Mesenteric fat pad (tissue), 1 donor: ENCODE measurements at places on chromosomes 3 and 15. TPM values are rescaled to one million over a fixed set of nuclear protein-coding genes. Genes with fewer than 3 reads are reported as not detected.

GRCh38 chr3:149026718-149027117, 35.4 kb downstream of the GYG1 start:
- DNase-seq: no peak

ZPLD1 gene
- not detected for total RNA-seq

FOXB1 gene
- not detected for total RNA-seq

DNA sequence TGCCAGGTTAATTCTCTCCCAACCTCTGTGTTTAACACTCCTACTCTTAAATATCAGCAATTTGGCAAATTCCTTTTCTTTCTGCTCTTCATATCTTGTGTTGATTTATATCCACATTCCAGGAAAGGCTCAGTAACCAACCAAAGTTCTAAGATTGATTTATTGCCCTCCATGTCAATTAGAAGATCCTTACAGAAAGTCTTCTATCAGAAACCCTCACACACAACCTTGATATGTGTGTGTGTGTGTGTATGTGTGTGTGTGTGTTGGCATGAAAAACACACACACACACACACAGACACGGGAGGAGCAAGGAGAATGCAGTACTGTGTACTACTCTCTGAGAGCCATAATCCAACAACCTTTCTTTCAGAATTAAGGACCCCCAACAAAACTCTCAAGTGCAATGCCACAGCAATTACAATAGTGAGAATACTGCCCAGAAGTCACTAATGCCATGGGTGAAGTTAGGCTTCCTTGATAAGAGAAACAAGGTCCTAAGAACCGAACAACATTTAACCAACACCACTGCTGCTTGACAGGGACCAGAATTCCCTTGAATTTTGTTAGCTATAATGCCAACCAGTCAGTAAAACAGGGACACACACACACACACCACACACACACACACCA, 1.1 kb downstream of the LSAMP start:
- no peak for DNase-seq

GPR15 gene
- not detected for total RNA-seq

HAPLN3 gene
- 5.2 TPM for total RNA-seq

DNA sequence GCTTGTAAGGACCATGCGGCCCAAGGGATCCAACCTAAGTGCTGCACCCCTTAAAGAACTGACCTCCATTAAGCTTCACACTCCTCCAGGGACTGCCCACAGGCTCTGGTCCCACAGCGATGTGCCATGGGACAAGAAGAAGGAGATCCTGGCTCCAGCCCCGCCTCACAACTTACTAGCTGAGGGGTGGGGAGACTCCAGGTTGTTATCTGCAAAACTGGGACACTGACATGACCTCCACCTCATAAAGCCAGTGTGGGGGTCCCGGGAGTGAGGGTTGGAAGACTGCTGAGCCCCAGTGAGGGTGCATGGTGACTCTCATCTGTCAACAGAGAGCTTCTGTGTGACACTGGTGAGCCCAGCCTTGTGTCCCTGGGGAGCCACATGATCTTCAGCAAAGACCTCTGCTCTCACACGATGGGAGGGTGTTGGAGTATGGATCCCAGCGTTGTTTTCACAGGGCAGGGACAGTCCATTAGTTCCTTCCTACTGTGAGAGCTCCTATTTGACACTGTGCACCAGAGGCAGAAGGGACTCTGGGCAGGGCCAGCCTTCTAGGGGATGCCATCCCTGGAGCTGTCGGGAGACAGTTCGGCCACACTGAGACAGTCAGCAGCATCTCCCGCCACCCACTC, 26.7 kb downstream of the EAF1 start:
- DNase-seq: no peak
